ENCODE measurements at places on chromosomes 7 and 10.

GRCh38 chr7:1397491-1398327 lies 61.6 kb downstream of the MICALL2 start:
- no peak for DNase-seq

DNA sequence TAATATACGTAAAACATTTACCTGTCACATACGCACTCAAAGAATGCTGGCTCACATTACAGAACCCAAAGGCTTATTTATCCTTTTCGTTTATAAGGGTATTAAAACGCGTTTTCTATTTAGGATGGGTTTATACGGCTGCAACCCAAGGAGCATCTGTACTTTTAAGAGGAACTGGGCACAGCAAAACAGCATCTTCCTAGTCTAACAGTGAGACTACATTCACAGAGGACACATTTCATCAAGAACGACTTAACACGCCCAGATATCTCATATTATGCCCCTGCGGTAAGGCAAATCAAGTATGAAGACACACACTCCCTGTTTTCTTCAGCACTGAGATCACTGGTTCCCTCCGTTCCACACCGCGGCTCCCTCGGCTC lies 533 bp upstream of the DMTF1 start:
- no peak for DNase-seq

- DNase-seq, result no peak
These were observed 88.1 kb upstream of the FAM3C start for GRCh38 chr7:121484089-121484763.

DNA sequence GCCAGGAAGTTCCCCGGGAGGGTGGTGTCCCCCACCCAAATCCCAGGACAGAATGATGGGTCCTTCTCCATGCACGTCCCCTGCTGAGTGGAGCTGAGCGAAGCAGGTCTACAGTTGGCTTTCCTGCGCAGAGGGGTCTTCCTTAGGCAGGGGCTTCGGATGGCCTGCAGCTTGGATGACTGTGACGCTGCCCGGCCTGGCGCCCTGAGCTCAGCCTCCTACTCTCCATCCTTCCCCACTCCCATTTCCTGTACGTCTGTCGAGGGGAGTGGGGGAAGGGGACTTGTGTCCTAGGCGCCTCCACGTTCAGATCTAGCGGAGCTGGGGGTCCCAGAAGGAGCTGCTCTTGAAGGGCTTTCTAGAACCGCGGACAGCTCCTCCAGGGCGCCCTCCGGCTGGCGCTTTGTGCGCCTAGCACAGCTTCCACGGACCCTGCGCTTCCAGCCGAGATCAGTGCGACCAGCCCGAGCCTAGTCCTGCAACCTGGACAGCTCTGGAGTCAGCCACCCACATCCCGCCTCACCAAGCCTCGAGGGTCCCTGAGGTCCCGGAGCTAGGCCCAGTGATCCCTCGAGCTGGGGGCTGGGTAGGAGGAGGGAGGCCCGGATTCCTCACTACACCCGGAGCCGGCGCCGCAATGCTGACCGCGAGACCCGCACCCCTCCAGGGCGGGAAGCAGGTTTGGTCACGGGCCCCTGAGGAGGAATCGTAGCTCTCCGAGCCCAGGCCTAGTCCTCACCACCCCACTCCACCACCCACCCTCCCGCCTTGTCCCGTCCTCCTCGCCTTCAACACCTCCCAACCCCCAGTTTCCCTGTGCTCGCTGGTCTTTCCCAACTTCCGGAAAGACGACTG lies 1.9 kb downstream of the GRID1 start:
- DNase-seq, result no peak

GRCh38 chr10:29714096-29714874 lies 79.5 kb upstream of the SVIL start:
- no peak for DNase-seq

GRCh38 chr10:112799726-112800510 lies 150.1 kb upstream of the TCF7L2 start:
- no peak for DNase-seq
